ENCODE measurements at places on chromosomes 6 and 20. TPM values are rescaled to one million over a fixed set of nuclear protein-coding genes. Genes with fewer than 3 reads are reported as not detected.

The ABCF1 gene
- total RNA-seq: 112 TPM

The SLC24A3 gene
- not detected for total RNA-seq

The TMEM244 gene
- not detected for total RNA-seq

The RIN2 gene
- total RNA-seq: not detected

The TUBB2B gene
- 0.41 TPM for total RNA-seq

The C6orf58 gene
- total RNA-seq: not detected

The ACTL10 gene
- 2.6 TPM for total RNA-seq

The CCN6 gene
- not detected for total RNA-seq

The SRC gene
- total RNA-seq: 3.5 TPM

The VSX1 gene
- not detected for total RNA-seq

The FLOT1 gene
- total RNA-seq: 214 TPM

The MRPS10 gene
- 40.4 TPM for total RNA-seq

DNA sequence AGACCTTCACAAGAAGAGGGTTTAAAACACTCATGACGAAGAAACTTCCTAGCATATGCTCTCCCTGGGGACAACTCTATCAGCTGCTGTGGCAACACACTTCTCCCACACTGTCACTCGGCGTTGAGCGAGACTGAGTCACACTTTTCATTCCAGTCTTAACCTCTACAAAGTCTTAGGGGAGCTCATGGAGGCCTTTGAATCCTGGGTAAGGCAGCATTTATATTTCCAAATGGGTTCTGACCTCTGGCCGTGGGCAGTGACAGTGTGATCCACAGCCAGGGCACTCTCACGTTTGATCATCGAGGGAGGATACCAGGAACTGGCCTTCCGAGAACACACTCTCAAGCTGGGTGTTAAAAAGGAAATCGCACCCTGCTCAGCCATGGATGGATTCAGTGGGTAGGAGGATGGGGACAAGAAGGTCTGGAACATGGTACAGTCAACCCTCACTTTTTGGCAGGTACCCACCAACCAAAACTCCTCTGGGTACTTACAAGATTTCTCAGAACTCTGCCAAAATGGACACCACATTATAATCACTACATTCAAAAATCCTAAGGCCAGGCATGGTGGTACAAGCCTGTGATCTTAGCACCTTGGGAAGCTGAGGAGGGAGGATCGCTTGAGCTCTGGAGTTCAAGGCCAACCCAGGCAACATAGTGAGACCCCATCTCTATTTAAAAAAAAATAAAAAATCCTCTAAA is 19.6 kb downstream of the RRBP1 start:
- DNase-seq: no peak

DNA sequence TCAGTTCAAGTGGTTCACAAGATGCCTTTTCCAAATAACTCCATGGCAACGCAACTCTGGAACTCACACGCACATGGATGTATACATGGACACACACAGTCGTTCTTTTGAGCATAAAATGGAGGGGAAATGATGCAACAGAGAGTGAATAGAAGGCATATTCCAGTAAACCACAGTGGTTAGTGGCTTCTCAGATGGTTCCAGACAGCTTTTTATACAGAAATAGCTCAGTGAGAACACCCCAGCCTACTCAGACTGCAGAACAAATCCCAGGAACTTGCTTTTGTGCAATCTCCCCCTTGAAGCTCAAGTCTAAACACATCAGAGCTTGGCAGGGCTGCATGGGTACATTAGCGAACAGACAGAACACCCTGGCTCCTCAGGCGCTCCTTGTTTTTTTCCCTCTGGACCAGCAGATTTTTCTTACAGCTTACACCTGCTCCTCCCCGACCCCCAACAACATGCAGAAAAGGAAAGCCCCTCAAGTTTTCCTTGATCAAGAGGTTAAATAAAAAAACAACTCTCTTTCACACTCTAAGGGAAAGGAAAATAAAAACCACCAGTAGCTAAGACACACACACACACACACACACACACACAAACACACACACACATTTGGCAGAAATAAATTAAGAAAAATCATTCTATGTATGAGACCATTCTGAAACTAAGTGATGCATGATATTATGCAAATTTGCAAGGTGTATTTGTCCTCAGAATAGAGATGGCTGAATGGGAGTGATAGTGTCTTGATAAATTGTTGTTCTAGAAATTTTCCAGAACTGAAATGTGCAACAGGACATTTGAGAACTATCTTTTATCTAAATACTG is 51.2 kb upstream of the RANBP9 start:
- no peak for DNase-seq

DNA sequence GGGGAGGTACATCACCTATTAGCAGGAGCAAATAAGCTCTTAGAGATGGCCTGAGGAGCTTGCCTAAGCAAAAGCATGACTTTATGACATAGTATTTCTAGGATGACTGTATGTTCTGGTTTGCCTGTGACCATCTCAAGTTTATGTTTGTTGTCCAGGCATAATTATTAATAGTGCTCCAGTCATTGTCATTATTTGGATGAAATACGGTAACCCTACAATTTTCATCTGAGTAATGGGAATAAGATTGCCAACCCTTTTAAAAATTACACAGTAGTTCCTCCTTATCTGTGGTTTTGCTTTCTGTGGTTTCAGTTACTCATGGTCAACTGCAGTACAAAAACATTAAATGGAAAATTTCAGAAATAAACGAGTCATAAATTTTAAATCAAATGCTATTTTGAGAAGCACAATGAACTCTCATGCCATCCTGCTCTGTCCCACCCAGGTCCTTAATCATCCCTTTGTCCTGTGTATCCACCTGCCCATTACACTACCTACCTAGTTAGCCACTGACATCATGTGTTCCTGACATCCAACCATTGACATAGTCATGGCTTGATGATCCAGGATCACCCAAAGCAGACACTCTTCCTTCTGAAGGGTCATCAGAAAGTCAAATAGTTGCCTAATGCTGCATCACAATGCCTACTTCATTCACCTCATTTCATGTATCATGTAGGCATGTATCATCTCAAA is 27.0 kb upstream of the TFB1M start:
- no peak for DNase-seq

GRCh38 chr20:39713076-39713840 is 751.1 kb downstream of the DHX35 start:
- DNase-seq: no peak

DNA sequence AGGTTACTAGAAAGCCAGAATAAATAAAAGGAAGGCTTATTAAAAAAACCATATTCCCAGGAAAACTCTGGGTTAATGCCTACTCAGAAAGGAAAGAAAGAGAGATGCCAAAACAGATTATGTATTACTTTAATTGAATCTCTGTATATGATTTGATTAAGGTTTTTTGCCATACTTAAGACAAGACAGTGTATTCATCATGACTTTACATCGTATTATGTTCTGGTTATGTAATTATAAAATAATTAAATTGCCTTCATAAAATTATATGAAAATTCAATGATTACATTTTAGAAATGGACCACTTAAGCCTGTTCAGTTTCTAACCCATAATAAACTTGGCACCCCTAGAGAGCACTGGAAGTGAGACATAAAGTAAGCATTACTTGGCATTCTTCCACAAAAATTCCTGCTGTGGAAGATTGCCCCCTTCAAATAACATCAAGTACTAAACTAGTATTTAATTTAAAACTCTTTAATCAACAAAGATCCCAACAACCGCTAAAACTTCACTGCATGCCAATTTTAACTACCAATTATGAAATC is 20.8 kb upstream of the IBTK start:
- no peak for DNase-seq

DNA sequence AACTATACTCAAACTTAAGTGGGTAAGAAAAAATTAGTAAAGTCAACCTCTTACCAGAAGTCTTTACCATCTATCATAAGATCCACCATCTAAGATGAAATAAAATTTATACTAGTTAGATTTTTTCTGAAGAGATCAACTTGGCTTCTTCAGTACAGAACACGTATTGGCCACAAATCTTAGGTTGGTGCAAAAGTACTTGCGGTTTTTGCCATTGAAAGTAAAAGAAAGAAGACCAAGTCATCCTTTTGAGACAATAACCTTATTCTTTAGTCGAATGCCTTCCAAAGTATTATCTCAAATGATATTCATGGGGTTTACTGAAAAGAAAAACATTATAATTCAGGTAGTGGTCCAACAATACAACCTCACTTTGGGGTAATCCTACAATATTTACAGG is 292.6 kb upstream of the PTCHD4 start:
- no peak for DNase-seq

GRCh38 chr6:139577763-139578604 is 203.5 kb upstream of the CITED2 start:
- DNase-seq: no peak

- no peak for DNase-seq
Measured at GRCh38 chr6:50289366-50289765, 239.6 kb upstream of the DEFB112 start.

DNA sequence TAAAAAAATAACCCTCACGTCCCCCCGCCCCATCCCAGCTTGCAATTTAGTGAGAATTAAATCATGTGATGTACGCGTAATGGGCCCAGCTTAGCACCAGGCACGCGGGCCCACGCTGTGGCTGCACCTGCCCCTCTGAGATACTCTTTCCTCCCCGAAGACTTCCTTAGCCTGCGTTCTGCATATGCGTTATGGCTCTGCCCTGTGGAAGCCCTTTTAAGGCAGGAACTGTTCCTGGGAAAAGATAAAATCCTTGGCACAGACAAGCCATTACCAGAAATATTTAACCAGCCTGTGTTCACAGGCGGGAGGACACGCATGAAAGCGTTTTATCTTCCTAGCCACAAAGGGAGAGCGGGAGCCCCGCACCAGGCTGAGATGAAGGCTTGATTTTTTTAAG is 311.0 kb downstream of the LRFN2 start:
- DNase-seq: no peak

GRCh38 chr6:50816115-50816675 is 2.5 kb upstream of the TFAP2B start:
- DNase-seq: peak; percentile 43

GRCh38 chr20:54631059-54631458 is 155.7 kb downstream of the DOK5 start:
- no peak for DNase-seq
